ENCODE measurements at places on chromosomes 4 and X.

DNA sequence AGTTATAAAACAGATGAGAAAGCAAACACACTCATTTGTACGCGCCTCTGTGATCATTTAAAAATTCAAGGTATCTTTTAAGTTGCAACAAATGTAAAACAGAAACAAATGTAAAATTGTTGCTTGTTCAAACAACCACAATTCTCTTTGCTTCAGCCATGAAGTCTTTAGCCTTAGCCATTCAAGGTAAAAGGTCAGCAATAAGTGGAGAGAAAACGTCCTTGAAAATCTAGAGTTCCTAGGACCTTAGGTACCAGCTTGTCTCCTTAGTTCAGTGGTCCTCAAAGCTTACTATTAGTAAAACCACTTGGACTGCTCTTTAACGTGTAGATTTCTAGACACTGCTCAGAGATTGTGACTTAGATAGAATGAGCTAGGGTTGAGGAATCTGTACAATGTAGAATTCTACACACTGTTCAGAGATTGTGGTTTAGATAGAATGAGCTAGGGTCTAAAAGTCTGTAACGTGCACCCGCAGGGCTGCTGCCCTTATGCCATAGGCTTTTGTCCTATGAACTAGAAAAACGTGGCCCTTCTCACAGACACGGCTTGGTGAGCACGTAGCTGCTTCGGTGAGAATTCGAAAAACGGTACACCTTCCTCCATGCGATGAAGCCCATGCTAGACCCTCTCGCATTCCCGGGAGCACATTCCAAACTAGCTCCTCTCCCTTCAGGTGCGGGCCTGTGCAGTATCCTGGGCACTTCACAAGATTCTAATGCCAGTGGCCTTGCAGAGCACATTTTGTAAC, 1.7 kb downstream of the PLAC8 start:
- DNase-seq = no peak

GRCh38 chr4:153318696-153319320, 25.7 kb upstream of the MND1 start:
- no peak for DNase-seq

DNA sequence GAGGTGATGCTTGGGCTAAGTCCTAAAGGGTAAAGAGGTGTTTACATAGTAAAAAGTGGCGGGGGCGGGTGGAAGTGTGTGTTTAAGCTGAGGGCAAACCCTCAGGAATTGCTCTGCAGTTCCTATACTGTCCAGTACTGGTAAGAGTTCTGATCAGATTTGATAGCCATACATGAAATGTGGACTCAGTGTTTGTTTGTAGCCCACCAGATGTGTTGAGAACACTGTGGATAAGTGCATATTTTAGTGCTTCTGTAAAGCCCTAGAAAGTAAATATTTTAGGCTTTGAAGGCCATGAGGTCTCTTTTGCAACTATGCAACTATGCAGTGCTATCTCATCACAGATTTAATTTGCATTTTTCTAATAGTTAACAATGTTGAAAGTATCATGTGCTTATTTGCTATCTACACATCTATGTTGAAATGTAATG, 80.7 kb upstream of the EOLA2 start:
- no peak for DNase-seq

- no peak for DNase-seq
Observed at GRCh38 chr4:175405961-175406360, 406.1 kb downstream of the GPM6A start.

DNA sequence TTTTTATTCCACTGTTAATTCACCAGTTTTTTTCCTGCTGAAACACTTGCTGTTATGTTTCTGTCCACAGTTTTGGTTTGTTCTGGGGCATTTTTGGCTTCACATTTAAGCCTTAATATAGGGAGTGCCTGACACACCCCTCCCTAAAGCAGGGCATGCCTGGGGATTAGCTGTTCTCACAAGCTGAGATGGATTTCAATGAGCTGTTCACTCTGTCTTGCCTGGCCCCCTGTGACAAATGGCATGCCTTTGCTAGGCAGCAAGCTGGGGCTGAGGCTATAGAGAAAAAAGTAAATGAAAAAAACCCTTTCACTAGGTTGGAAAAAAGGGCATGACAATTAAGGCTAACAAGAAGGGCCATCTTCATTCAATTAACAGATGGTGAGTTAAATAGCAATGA, 22.4 kb downstream of the LPAR4 start:
- no peak for DNase-seq

DNA sequence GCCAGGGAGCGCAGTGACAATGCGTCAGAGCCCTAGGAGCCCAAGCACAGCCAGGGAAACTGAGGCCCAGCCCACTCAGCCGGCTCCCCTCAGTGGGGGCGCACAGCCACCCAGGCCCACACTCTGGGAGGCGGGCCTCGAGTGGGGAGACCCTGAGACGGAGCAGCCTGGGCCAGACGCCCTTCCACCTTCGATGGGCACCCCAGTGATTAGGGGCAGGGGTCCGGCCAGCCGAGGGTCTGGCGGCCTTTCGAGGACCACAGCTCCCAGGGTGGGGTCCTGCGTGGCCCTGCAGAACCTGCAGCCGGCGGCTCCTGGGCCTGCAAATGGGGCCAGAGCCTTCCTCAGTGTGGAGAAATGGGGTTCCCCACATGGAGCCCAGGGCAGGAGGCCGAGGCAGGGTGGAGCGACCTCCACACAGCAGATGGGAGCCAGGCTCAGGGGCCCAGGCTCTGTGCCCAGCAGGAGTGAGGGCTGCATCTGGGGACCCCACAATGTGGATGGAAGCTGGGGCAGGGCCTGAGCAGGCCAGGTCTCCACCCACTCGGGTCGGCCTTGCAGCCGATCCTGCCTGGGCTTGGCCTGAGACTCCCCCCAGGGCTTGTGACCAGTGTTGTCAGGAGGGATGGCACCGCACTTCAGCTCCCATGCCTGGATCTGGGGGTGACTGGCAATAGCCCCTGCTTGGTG, 5.0 kb downstream of the HGFAC start:
- DNase-seq = peak; percentile 33

DNA sequence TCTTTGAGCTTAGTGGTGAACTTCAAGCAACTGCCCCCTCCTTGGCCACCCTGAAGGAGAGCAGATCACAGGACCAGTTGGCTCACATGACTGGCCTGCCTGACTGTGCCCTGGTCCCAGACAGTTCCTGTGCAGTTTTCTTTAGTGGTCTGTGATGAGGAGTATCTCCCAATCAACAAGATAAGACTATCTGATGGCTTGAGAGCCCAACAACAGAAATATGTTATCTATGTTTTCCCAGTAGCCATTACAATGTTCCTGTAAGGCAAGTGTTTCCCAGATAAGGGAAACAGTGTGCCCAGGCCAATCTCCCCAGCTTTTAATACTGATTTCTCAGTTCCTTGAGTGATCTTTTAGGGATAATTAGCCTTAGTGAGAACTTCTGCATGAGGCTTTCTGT, 14.2 kb upstream of the TIMM8A start:
- DNase-seq = no peak

GRCh38 chrX:20680998-20681397, 414.3 kb upstream of the RPS6KA3 start:
- no peak for DNase-seq

- no peak for DNase-seq
Observed at GRCh38 chr4:82139287-82139686, 234.5 kb downstream of the HNRNPD start.

DNA sequence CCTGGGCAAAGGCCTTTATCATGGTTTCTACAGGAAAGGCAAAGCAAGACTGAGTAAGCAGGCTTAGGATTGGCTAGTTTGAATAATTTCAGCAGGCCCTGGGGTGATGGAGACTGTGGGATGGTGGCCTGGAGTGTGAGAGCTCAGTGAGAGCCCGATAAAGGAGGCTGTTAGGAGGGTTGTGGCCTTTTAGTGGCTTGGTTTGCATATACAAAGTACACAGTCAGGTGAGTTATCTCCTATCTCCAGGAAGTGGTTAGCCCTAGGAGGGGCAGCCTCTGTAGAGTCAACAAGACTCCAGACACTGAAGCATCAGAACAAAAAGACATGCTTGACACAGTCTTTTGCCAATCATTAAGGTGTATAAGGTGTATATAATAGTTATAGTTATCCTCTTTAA, 157.2 kb downstream of the CFAP299 start:
- no peak for DNase-seq

- no peak for DNase-seq
Observed at GRCh38 chrX:110082161-110082560, 79.2 kb downstream of the TMEM164 start.

GRCh38 chrX:51336584-51336983, 4.0 kb downstream of the NUDT10 start:
- DNase-seq = no peak

- DNase-seq = no peak
Observed at GRCh38 chr4:10959586-10959985, 275.0 kb upstream of the CLNK start.

- no peak for DNase-seq
Observed at GRCh38 chrX:125850693-125851092, 315.4 kb downstream of the DCAF12L2 start.

DNA sequence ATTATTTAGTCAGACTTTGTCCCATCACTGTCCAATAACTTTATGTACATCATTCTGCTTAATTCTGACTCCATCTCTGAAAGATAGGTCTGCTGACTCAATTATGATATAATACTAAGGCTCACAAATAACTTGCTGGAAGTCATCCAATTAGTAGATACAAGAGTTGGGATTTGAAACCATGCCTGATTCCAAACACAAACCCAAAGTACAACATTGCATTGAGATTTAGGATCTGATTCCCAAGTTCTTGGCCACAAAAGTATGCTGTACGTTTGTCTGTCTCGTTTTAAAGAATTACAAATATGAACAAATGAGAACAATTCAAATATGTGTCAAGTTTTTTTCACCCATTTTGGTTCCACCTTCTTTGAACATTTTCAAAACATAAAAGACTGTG, 108.8 kb downstream of the AMELX start:
- no peak for DNase-seq

DNA sequence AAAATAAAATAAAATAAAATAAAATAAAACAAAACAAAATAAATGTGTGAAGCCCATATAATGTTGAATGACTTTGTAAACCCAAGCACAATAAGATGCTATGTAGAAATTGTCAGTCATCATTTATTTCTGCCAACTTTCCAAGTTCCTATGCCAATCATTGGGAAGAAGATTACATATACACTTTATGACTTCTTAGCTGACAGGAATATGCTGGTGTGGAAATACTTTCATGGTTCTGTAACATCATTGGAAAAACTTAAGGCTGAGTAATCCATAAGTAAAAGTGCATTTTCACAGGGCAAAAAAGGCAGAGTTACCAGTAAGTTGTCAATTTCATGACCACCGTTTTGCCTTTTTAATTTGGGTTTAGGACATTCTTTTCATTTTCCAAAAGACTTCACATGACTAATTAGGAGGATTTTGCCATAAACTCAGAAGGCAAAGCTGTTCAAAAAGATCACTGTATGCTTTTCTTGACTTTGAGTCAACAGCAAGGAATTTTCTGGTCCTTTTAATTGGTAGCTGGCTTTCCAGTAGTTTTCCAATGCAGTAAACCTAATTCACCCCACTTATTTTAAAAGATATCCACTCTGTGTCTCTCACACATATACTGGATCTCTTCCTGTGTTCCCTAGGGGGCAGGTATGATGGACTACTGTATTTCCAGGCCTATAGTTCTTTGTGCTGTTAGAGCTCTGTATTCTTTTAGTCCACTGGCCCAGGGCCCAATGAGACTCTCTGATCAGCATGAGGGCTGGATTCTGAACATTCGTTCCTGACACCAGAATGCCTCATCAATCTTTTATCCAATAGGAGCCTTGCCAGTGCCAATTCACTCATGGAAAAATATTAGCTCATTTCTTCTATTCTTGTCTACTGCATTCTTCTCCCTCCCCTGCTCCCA, 26.2 kb upstream of the SCRG1 start:
- DNase-seq = no peak

GRCh38 chrX:38704146-38704882, 96.9 kb upstream of the MID1IP1 start:
- no peak for DNase-seq

DNA sequence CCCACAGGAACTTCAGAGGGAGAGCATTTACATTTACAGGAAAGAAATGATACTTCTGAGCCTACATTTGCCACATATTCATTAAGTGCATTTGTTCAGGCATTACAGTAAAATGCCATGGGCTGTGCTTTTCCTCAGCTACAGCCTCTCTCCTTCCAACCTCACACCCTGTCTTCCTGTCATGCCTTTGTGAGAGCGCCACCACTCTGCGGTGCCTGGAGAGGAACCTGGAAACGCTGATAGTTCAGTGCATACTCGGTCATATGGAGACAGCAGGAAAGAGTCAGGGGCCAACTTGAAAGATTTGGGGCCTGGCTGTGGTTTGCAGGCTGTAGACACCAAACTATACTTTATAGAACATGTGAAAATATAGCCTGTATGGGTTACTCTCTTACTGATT, 40.5 kb downstream of the NFKB1 start:
- no peak for DNase-seq

- DNase-seq = no peak
Observed at GRCh38 chr4:37715889-37716402, 29.8 kb upstream of the RELL1 start.
